NCI-H1436 treated with DMSO at 0.1 percent for 48 hours (cell line): ENCODE measurements at places on chromosomes 6 and 20.

- DNase-seq, result no peak
Observed at GRCh38 chr20:10300582-10301446, 82.2 kb downstream of the SNAP25 start.

- DNase-seq, result no peak
Observed at GRCh38 chr20:53124803-53125202, 152.6 kb downstream of the TSHZ2 start.

DNA sequence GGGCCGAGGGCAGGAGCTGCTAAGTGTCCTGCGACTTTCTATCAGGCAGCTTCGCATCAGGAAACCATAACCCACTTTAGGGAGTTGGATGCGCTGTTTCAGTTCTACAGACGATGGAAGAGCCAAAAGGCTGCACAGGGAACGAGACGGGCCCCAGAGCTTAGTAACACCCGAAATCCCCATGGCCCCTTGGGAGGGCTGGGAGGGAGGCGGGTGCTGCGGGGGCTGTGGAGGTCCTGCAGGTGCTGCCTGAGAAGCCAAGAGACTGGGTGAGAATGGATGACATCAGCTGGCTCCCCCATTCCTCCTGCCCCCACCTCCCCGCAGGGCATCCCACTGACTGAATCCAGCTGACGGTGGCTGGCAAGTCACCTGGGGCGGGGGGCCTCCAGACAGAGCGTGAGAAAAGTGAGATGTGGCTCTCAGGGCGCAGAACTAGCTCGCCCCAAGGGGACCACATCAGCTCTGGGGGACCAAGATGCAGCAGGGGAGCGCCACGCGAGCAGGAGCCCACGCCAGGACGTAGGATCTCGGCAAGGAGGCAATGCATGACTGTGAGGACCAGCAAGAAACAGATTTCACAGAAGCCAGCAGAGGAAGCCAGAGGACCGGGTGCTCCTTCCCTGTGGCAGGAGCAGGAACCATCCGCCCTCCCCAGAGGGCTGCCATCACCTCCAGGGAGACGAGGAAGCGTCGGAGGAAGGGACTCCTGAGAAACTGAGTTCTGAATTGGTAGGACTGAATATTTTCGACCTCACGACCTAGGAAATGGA, 36.8 kb downstream of the PNLDC1 start:
- DNase-seq, result no peak

- no peak for DNase-seq
Observed at GRCh38 chr6:149457316-149457884, 27.4 kb downstream of the ZC3H12D start.

DNA sequence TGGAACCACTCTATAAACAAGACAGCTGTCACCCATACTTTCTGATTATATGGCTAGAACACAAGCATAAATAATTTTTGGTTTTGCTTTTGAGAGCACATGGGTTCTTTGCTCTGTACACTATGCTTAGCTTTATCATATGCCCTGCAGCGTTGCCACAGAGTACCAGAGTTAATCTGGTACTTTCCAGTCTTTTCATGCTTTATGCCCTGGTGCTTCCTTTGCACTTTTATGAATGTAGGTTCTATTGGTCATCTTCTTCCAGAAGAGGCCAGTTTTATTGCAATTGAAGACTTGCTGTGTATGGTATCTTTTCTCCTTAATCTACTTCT, 20.8 kb downstream of the SHLD1 start:
- DNase-seq, result no peak

DNA sequence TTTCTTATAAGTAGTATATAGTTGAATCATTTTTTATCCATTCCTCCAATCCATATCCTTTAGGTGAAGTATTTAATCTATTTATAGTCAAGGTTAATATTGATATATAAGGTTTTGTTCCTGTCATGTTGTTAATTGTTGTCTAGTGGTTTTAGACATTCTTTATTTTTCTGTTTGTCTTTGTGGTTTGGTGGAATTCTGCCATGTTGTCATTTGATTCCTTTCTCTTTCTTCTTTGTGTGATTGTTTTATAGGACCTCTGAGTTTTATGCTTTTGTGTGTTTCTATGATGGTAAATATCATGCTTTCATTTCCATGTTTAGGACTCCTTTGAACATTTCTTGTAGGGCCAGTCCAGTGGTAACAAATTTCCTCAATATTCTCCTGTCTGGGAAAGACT, 450.3 kb upstream of the BTBD3 start:
- DNase-seq, result no peak

GRCh38 chr6:143159001-143159400, 98.3 kb downstream of the AIG1 start:
- no peak for DNase-seq

DNA sequence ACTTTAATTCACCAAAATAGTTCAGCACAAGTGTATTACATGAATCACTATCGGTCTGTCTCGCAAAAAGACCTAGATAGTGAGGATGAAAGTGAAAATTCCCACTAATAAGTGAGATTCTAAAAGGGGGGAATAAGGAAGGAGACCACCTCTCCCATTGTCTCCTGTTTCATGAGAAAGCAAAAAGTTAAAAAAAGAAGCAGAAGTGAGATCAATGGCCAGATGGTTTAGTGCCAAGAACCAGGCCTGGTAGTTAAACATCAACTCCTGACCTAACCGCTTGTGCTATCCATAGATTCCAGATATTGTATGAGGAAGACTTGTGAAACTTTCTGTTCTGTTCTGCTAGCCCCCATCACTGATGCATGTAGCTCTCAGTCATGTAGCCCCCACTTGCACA, 293.0 kb downstream of the RNGTT start:
- no peak for DNase-seq

- no peak for DNase-seq
Observed at GRCh38 chr6:35038076-35038475, 103.1 kb downstream of the TCP11 start.

DNA sequence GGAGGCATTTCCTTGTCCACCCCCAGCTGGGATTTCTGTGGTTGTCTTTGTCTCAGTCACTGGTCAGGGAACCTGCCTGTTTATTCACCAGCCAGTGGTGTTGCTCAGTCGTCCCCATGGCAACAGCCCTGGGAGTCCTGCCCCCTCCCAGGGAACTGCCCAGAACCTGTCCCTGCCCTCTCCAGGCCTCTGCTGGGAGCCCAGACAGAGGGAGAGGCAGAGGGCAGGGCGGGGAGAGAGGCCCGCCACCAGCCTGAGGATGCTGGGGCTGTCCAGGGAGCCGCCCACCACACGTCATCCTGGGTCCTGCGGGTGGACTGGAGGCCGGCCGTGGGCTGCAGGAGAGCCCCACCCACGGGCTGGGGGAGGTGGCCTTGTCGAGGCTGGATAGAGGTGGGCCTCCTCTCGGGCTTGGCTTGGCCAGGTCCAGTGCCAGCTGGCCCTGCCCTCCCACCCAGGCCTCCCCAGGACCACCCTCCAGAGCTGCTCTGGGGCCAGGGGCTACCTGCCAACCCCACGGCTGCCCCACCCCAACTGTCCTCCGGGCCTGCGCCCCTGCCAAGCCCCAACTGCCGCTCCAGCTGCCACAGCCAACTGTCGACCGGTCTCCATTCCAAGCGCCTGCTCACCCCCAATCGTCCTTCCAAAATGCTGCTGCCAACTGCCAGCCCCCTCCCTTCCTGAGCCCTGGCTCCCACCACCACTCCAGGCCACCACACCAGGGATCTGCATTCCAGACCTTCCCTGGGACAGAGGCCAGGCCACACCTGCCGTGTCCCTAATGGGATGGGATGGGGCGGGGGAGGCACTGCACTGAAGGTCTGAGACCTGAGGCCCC, 4.2 kb upstream of the ZBTB46 start:
- DNase-seq, result no peak
